Choroid plexus epithelial cell (primary cell): ENCODE measurements at places on chromosomes 2 and 18.

DNA sequence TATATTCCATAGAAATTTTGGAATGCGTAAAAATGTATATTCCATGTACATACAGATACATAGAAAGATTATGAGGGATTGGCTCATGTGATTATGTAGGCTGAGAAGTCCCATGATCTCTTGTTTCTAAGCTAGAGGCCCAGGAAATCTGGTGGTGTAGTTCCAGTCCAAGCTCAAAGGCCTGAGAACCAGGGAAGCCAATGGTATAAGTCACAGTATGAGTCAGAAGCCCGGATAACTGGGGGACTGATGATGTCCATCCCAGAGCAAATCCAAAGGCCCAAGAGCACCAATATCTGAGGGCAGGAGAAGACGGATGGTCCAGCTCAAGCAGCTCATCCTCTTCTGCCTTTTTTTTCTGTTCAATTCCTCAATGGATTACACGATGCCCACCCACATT, 385.0 kb upstream of the KLHL29 start:
- no peak for DNase-seq

- DNase-seq: no peak
These were observed 410.9 kb upstream of the TCF4 start for GRCh38 chr18:55998801-55999385.

- DNase-seq: peak; percentile 73
These were observed at the start of gene CABLES1 for GRCh38 chr18:23134780-23135549. Gene CABLES1, plus strand, starts transcription at chr18:23135485. Its CDS starts 278 bp downstream, at chr18:23135763.

DNA sequence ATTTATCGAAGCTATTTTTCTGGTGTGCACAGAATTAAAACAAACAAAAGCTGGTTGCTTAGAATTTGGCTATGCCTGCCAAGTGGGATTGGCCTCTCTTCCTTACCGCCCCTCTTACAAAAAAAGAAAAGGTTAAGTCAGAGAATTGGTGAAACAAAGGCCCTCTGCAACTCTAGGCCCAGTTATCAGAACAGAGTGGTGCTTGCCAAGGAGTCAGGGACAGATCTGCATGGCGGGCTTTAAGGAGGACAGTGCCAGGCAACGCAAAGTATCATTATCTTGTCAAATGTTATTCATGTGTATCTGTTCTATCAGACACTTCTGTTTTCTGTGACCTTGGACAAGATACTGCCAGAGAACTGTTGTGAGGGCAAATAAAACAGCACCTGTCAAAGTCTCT, 78.3 kb downstream of the TGIF1 start:
- no peak for DNase-seq

DNA sequence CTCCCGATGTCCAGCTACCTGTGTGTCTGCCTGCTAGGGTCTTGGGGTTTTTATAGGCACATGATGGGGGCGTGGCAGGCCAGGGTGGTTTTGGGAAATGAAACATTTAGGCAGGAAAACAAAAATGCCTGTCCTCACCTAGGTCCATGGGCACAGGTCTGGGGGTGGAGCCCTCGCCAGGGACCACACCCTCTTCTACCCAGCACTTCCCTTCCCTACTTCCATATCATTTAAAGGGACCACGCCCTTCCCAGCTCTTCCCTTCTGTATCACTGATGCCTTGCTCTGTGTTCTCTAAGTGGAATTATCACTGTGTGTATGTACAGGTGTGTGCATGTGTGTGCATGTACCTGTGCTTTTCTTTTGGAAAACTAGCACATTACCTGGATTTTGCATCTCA, 6.3 kb downstream of the UGT1A1 start:
- DNase-seq: no peak

GRCh38 chr2:72350852-72351251, 203.2 kb upstream of the CYP26B1 start:
- peak; percentile 8 for DNase-seq

- DNase-seq: no peak
These were observed 102.6 kb upstream of the DLX2 start for GRCh38 chr2:172205292-172205691.

DNA sequence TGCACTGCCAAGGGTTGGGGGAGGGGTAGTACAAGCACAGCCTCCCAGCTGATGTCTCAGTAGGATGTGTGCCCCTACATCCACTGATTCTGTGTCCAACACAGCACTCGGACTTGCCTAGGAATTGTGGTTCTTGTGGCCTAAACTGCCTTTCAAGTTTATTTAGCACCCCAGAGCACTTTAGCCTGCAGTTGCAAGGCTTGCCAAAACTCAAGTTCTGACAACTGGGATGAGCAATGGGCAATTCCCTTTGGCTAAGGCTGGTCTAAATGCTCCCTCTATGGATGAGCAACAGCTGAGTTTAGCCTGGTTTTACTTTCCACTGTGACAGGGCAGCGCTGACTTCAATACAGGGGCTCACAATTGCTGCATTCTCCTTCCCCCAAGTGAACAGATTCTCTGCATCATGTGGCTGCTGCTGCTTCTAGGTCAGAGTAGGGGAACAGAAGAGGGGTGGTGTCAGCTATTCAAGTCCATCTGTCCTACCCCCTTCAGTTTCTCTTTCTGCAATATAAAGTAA, 471.5 kb downstream of the PIK3C3 start:
- DNase-seq: no peak

GRCh38 chr2:63698786-63699548, 110.2 kb downstream of the MDH1 start:
- peak; percentile 87 for DNase-seq

- no peak for DNase-seq
These were observed 72.9 kb downstream of the TSN start for GRCh38 chr2:121828281-121828731.

DNA sequence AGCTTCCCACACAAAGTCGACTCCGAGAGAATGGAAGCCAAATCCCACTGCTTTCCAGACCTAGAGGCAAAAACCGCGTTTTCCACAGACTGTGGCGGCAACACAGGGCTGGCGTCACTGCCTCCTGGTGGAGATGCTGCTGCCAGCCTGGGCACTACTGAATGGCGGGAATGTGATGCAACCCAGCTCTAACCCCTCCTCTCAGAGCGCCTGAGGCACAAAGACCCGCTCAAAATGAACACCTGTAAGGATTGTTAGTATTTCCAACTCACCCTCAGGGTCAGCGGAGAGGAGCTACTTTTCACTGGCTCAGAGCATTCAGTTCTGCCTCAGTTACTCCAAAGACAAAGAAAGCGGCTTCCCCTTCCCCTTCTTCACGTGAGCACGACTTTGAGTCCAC, 548.0 kb upstream of the SALL3 start:
- DNase-seq: no peak

DNA sequence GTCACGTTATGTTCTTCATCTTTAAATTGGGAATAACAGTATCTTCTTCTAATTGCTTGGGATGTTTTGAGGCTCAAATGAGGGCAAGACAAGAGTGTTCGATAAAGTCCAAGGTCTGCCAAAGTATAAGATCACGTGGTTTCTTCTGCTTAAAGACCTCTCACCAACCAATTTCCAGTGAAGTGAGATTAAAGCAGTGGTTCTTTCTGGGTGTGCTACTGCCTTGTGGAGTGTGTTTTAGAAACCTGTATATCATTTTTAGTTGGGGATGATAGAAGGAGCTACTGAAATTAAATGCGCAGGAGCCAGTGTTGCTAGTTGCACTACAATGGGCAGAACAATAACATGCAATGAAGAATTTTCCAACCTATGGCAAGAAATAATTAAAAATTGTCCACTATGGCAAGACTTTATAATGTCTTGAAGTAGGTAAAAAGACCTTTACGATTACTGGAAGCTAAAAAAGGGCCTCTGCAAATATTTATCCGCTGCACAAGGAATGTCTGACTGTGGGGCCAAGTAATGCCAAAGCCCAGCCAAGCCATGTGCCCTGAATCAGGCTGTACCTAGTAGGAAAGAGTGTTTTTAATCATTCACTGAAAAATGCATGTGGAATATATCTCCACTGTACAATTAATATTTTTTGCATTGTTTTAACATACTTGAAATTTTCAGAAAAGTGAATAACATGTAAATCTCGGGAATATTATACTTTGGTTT, 244.5 kb upstream of the REG3G start:
- no peak for DNase-seq

- DNase-seq: no peak
These were observed 746.0 kb upstream of the TMEFF2 start for GRCh38 chr2:192940767-192941166.

DNA sequence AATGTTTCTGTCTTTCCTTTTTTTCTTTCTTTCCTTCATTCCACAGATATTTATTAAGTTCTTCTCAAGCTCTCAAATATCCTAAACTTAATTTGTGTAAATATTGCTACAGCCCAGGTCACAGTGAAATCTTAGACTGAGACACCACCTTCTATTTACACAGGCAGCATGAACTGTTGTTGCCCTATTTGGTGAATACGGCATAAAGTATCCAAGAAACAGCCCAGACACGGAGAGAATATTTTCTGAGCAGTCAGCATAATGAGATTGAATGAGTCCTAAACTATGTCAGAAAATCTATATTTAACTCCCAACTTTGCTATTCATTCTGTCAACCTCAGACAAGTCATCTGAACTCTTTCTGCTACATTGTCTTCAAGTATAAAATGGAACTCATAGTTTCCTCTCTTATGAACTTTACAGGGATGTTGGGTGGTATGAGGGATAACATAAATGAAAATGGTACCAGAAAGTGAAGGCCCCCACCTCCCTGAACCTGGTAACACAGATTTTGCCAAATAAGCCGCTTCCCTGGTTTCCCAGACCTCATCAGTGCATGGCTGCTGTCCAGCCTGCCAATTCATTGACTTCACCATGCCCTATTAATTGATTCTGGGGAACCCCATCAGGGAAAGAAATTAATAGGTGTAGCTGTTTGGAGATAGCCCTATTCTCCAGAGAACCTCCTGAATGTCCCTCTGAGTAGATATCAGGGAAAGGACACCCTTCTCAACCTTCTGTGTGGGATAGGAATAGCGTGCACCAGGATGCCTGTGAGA, 235.9 kb downstream of the SETBP1 start:
- no peak for DNase-seq

DNA sequence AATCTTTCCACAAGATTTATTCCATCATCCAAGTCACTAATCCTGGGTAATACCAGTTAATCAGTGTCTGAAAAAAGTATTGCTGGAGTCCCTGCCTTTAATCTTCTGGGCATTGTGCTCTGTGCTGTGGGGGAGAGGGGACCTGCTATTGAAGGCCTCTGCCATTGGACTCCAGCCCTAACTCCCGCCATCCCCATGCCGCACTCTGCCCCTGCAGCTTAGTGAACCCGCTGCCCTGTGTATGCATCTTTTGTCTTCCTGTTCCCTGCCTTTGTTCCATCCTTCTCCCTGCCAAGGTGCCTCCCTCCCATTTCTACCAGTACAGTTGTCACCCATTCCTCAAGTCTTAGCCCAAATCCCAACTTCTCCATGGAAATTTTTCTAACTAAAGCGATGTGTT, 113.8 kb upstream of the EPAS1 start:
- no peak for DNase-seq

DNA sequence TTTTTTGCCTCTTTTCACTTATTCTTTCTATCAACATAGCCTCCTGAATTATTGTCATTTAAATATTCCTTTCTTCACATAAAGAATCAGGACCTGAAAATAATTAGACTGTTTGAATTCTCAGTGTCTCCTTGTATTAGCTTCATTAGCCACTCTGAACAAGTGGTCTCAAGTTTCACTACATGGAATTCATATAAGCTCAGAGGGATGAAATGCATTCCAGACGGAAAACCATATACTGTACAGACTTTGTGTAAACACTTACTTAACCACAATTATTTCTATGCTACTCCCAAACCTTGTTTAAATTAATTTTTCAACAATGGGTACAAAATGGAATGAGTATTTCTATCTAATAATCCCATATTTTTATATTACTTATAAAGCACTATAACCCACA, 53.4 kb downstream of the CHN1 start:
- peak; percentile 88 for DNase-seq

GRCh38 chr2:45300026-45300750, 290.9 kb upstream of the SIX2 start:
- DNase-seq: peak; percentile 19

GRCh38 chr2:54475285-54475684, 19.2 kb downstream of the SPTBN1 start:
- DNase-seq: no peak

DNA sequence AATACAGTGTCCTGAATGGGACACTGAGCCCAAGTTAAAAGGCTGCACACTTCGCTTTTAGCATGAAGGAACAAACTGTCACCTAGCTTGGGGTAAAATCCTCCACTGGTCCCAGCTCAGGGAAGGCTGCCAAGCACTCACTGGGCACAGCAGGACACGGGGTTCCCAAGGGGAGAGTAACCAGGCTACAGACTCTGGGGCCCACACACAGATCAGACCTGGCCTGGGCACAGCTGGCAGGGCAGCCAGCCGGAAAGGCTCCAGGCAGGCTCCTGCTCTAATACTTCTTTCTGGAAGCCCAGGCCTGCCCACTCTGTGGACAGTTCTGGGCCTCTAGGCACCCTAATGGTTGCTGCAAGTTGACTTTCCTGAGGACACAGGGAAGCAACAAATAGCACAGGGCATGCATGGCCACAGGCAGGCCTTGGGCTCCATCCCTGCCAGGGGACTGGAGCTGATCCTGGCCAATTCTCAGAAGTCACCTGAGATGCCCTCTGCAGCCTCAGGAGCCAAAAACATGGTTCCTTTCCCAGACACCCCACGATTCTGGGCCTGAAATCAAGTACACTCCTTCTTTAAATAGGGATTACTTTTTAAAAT, 18.7 kb upstream of the SULT1C3 start:
- DNase-seq: no peak
